Activated CD8-positive, alpha-beta T cell treated with anti-CD3 and anti-CD28 coated beads, Interleukin-2, amount 10 ng/mL, durations not matched to agents 7 days and 5 days (primary cell): ENCODE measurements at places on chromosomes 1 and 21. TPM values are rescaled to one million over a fixed set of nuclear protein-coding genes. Genes with fewer than 3 reads are reported as not detected.

The KCND3 gene
- not detected for total RNA-seq

- no peak for DNase-seq
These were observed 20.6 kb upstream of the IFNLR1 start for GRCh38 chr1:24207709-24208108.

DNA sequence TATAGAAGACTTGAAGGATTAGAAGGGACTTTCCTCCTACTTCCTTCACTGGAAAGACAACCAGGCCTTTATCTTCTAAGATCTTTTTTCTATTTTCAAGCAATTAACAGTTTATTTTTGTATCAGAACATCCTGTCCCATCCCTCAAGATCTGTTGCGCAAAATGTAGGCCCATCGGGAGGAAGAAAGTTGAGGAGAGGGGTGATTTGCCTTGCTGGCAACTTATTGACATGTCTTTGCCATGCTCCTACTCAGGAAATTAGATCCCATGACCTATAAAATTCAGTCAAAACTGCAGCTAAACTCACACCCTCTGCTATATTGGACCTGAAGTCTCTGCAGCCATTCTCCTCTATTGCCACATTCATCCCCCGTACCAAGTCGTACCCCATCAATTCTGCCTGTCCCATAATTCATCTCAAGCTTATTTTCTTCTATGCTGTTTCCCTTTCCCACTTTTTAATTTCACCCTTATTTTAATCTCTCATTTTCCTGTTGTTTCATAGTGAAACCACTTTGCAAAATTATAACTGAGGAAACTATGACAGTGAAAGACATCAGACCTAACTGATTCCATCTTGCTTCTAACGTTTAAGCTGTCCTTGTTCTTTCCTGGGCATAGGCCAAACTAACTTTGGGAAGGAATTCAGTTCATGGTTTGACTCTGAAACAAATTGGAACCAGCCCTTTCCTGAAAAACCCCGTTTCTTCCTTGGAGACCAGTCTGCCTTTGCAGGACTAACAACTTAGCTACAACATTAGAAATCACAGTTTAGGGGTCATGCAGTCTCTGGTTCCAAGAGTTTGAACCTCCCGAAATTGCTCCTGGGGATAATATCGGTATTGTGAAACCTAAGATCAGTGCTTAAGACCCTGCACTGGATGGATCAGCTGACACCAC is 195.7 kb upstream of the PTBP2 start:
- DNase-seq: no peak

- no peak for DNase-seq
These were observed 297.0 kb downstream of the GPATCH2 start for GRCh38 chr1:217333939-217334338.
